ENCODE measurements at places on chromosomes 16 and 17.

- no peak for DNase-seq
Observed at GRCh38 chr16:54363766-54364165, 77.2 kb upstream of the IRX3 start.

- no peak for DNase-seq
Observed at GRCh38 chr16:84931506-84931905, 79.8 kb downstream of the ZDHHC7 start.

DNA sequence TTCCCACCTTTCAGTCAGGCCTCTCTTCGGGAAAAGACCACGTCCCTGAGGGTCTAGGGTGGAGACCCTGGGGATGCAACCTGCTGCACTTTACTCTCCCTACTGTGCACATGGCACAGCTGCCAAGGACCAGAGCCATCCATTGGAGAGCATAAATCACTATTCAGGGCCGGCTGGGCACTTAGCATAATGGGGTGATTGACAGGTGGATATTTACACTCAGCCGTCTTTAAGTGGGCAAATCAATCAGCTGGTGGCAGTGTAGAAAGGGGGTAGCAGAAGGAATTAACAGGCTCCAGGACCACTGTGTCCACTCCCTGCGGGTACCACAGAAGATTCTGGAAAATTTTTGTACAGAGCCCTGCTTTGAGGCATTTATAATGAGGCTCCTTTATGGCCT lies 87.3 kb upstream of the IRX6 start:
- no peak for DNase-seq

GRCh38 chr16:16925432-16925831 lies 545.3 kb downstream of the XYLT1 start:
- DNase-seq = no peak

DNA sequence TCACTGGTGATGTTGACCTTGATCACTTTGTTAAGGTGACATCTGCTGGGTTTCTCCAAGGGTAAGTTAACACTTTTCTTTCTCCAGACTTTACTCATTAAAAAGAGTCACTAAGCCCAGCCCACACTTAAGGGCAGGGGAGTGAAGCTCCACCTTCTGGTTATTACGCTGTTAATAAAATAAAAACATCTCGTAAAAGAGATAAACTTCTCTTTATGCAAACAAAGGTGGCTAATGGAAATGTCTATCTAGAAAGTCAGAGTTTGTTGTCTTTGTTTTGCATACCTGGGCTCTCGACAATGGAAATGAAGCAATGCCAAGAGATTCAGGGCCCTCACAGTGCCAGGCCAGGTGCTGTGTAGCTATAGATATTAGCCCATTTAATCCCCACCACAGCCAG lies 134.4 kb downstream of the ZFHX3 start:
- DNase-seq = no peak

DNA sequence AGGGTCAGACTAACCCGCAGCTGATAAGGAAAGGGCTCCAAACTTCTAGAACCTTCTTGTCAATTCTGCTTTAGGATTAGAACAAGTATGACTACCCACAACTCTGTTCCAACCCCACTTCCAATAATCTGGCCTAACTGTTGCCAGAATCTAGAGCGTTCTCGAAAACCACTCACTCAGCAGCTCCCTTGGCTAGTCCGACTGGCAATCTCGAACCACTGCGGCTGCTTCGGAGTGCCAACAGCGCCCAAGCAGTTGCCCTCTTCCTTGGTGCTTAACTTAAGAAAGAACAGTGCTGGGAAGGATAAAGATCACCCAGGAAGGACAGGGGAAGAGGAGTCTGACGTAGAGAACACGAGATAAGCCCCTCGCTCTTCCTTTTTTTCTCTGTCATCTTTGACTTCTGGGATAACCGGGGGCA lies 818 bp downstream of the DNAJC7 start:
- no peak for DNase-seq

- DNase-seq = no peak
Observed at GRCh38 chr17:63830278-63830677, 2.8 kb upstream of the FTSJ3 start.

DNA sequence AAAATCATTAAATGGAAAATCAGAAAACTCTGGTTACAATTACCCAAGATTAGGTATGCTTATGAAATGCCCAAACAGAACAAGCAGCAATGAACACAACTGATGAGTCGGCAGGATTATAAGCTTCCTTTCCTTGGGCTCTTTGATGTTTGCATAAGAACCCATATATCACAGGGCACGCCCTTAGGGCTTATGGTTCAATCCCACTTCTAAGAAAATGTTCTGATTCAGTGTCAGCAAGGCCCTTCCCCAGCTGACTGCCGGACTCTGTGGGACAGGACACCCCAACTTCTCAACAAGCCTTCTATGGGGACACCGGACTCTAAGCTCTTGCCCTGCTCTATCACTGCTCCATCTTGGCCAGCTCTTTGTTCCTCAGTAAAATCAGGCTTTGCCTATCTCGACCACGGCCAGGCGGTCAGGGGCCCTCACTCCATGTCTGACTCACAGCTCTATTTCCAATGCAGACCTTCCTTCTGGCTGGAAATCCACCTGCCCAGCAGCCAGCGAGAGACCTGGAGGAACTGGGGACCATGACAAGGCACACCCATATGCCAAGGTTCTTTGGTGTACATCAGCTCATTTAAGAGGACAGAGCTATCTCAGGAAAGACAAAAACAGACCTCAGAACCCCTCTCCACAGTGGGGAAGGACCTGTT lies 26.8 kb downstream of the LITAFD start:
- no peak for DNase-seq
